ENCODE measurements at places on chromosomes 4 and X.

- DNase-seq, result no peak
Observed at GRCh38 chr4:12126474-12126873, 697.8 kb upstream of the HS3ST1 start.

GRCh38 chrX:7179446-7179845 is 31.5 kb upstream of the PUDP start:
- no peak for DNase-seq

- DNase-seq, result no peak
Observed at GRCh38 chrX:68703369-68703768, 55.9 kb downstream of the STARD8 start.

DNA sequence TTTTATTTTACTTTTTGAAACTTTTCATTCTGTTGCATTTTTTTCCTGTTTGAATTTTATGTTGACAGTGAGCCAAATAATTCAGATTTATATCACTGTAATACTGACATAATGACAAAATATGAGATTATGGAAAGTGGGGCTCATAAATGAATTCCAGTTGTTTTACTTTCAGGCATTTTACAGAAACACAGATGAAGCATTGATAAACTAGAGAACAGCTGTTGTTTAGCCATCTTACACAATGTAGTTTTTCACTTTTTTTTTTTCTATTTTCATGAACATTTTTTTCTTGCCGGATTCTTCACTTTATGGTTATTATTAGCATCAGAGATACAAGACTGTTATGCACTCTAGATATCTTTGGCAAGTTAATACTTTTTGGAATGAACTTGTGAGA is 91.7 kb upstream of the PAQR3 start:
- no peak for DNase-seq

- DNase-seq, result no peak
Observed at GRCh38 chrX:31245714-31246113, 173.9 kb upstream of the FTHL17 start.

DNA sequence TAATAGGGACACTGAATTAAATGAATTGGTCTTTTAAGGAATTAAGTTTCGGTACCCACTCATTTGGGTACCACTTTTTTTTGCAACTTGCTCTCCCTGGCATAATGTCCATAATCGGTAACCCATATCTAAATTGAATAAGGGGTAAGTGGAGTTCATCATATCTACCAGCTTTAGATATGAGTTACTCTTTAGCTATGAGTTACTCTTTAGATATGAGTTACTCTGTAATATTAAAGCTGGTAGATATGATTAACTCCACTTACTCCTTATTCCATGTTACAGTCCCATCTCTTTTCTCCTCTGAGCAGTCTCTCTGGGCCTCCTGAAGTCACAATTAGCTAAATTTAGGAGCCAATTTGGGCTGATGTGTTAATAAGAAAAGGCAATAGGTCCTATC is 85.7 kb downstream of the TEX13C start:
- DNase-seq, result no peak
